Suprapubic skin (tissue), 4 donors: ENCODE measurements at places on chromosomes 7 and 10.

DNA sequence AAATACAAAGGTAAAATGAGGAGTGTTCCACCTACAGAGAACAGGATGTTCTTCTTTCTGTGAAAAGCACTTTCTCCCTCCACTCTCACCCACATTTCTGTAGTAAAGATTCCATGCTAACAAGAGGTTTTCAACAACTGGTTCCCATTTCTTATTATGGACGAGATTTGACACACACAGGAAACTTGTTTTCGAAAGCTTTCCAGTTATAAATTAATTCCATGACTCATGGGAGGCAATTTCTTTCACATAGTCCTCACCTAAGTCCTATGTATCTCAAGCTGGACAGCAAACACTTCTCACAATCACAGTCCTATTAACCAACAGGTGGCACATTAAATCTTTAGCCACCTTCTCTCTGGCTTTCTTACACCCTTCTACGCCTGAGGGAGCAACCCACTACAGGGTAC is 24.5 kb downstream of the RAPGEF5 start:
- DNase-seq = no peak

GRCh38 chr7:101390901-101391301 is 28.2 kb downstream of the COL26A1 start:
- no peak for DNase-seq

DNA sequence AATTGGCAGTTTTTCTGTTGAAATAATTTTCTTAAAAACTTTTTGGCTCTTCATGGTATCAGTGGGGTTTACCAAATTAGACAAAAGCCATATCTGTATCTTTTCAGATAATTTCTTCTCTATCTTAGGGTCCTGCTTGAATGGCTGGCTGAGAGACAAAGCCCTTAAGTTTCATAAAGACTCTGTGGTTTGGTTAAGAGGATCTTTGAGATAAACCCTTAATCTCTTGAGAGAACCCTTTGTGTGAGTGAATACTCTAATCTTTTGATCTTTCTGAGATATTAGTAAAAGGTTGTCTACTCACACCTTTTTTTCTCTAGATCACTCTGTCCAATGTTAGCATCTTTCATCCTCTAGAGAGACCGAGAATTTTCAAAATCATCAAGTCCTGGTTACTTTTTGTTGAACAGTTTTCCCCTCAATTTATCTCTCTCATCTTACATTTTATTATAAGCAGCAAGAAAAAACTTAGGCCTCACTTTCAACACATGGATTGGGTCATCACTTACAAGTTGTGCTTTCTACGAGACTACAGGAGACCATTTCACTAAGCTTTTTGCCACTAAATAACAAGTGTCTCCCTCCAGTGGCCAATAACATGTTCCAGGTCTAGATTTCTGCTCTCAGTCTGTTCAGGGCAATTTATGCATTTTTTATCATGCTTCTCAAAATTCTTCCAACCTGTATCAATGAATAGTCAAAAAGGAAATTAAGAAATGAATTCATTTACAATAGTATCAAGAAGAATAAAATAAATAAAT is 28.4 kb downstream of the DNAJC9 start:
- DNase-seq = no peak

- DNase-seq = no peak
Measured at GRCh38 chr10:24703700-24704099, 20.0 kb downstream of the ARHGAP21 start.

- DNase-seq = no peak
Measured at GRCh38 chr10:107104026-107104652, 60.4 kb downstream of the SORCS1 start.

DNA sequence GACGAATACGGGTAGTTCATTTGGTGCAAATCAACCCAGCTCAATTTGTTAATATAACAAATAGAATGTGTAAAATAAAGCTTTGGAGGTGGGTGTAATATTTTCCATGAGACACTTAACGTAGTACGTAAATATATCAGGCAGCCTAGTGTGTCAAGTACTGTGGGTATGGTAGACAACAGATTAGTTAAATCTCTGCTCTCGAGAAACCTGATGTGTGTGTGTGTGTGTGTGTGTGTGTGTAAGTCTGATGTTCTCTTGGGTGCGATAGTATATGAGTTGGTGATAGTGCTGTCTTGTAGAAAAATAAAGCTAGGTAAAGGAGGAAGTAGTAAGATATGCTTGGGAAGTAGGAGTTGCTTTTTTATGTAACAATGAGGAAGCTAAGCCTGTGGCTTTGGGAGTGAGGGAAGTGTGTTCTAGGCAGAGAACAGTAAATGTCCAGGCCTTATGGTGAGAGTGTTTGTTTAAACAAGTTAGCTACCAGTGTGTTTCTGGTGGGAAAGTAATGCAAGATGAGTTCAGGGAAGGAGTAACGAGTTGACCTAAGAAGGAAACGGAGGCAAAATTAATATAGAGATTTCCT is 26.1 kb downstream of the WAC start:
- DNase-seq = no peak

DNA sequence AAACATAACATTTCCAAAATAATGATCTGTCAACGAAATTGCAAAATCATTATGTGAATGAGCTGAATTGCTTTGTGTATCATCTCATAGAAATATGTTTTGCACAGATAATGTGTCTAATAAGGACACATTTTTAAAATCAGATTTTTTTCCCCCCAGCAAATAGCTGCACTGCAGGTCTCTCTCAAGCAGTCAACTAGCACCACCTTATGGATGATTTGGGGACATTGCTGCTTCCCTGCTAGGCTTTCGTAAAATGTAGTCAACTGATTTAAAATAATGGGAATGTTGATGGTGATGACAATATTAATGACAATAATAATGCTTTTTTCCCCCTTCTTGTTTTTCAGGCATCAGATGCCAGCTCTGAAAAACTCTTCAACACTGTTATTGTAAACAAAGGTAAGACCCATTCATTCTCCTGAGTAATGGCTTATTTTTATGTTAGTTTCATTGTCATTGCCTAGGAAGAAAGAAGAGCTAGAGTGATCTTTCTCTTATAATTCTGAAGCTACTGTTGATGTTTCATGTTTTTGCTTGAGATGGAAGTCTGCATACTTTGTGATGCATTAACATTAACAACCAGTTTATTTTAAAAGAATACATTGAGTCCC is 433.6 kb upstream of the GALNT17 start:
- no peak for DNase-seq

DNA sequence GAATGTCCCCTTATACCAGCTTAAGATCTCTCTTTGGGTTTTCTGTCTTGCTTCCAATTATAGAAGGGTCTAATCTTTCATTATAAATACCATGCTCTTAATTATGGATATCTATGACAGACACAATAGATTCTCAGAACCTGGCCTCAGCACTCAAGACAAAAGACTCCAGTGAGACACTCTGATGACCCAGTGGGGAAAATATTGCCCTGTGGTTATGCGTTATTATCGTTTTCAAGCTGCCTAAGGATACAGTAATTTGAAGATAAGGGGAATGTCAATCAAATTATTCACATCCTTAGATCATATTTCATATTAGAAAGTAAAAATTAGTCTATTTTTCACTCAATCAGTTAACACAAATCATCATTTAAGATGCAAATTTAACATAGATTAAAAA is 748.8 kb downstream of the XPNPEP1 start:
- DNase-seq = no peak

- no peak for DNase-seq
Measured at GRCh38 chr10:103885617-103886016, 30.2 kb upstream of the SH3PXD2A start.

GRCh38 chr10:25786161-25786560 is 147.9 kb upstream of the MYO3A start:
- DNase-seq = no peak

DNA sequence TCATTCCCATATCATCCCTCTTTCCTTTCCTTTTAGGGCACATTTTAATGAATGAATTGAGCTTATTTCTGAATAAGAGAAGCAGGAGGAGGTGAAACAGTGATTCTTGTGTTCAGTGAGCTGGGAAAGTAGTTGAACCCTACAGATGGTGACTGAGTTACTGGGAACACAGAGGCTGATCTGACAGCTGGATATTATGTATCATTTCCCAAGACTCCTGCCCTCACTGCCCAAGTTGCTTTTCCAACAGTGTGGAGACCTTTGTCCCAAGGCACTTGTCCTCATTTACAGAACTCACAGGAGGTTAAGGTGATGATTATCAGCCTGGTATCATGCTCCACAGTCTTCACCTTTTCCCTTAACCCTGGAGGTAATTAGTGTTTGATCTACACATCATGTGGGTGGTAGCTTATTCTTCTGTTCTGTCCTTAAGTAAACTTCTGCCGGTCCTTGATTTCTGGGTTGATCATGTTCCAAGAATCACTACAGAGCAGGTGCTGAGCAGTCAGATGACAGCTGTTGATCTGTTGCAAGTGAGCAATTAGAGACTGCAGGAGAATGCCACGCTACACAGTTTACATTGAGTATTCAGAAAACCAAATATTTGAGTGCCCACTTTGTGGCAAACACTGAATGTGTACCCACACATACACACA is 2.6 kb downstream of the PRLHR start:
- no peak for DNase-seq

GRCh38 chr10:103765981-103766380 is 89.4 kb downstream of the SH3PXD2A start:
- no peak for DNase-seq

GRCh38 chr10:78594559-78595268 is 474.1 kb upstream of the ZMIZ1 start:
- DNase-seq = no peak

DNA sequence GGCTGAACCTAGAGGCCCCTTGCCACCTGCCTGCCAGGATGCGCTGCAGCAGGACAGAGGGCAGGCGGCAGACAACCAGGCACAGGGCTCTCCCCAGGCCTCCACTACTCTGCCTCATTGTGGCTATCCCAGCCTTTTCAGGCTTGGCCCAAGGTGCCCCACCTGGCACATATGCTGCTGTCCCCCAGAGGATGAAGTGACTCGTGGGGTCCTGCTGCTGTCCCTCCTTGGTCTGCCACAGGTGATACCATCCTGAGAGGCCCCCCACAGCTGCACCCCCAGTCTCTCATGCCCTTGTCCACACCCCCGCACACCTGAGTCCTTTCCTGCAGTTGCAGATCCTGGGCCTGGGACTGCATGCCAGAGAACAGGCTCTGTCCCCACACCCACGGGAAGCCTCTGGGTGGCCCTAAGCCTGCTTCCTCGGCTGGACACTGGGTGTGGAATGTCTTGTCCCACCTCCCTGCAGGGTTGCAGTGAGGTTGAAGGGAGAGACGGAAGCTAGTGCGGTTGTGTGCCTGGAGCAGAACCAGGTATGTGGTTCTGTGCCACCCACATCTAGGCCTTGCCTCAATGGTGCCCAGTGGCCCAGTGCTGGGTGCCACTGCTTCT is 55.3 kb downstream of the RASGEF1A start:
- peak; percentile 75 for DNase-seq

DNA sequence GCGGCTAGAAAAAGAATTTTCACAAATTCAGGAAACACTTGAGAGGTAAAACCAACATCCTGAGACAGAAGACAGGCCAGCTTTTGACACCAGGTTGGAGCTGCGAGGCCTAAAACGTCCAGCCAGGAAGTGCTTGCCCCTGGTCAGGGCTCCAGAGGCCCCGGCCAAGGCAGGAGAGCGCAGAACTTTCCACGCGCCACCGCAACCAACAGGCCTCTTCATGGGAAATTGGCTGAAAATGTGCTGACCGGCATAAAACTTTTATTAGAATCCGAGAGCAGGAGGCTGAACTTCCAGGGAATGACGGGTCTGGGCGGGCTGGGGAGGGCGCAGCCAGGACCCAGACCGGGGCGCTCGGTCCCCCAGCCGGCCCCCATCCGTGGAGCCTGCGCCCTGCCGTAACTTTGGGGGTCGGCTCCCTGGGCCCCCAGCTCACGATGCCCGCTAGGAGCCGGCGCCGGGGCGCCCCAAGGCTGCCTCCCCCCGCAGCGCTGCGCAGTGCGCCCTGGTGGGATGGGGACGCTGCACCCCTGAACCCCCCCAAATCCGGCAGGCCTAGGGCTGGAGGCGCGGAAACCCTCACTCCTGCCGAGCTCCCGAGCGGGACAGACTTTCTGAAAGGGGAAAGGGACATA is 414.0 kb upstream of the MKI67 start:
- DNase-seq = no peak

GRCh38 chr10:104085801-104086400 is at the start of gene COL17A1:
TSS of gene COL17A1 (minus strand) at chr10:104085880. CDS start at chr10:104080673, 5,207 bp downstream.
- DNase-seq = no peak

- DNase-seq = no peak
Measured at GRCh38 chr10:113576852-113577251, 24.0 kb downstream of the HABP2 start.

DNA sequence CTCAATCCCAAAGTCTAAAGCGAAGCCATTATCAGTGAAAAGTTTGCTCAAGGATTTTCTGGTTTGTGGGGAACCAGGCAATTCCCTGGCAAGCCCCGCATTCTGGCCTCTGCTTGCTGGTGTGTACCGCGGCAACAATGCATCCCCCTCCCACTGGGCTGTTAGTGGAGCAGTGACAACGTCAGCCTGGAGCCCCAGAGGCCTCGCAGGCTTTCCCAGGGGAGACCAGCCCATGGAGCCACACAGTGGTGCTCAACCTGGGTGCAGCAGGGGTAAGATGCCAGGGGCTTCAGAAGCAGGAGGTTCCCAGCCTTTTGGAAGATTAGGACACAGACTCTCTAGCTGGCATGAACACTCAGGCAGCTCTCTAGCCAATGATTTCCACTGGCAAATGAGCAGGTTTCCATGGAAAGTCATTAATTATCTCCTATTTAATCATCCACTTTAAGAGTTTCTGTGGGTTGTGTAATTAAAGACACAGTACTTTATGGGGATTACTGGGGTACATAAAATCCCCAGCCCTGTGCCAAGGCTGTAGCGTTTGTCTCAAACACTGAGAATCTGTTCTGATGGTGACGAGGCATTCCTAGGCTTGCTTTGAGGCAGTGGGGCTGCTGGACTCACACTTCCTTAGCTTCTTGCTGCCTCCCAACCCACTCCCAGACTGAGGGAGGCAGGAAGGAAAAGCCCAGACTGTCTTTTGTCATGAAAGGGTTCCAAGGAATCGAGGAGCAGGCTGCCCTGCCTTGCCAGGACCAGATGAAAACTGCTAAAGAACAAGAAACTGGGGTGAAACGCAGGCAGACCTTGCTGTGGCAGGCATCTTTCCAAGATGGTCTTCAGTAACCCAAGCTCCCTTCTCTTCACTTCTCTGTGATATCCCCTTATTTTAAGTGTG is 411.9 kb upstream of the SHH start:
- DNase-seq = no peak

GRCh38 chr10:74988832-74989561 is 122.5 kb upstream of the SAMD8 start:
- no peak for DNase-seq

DNA sequence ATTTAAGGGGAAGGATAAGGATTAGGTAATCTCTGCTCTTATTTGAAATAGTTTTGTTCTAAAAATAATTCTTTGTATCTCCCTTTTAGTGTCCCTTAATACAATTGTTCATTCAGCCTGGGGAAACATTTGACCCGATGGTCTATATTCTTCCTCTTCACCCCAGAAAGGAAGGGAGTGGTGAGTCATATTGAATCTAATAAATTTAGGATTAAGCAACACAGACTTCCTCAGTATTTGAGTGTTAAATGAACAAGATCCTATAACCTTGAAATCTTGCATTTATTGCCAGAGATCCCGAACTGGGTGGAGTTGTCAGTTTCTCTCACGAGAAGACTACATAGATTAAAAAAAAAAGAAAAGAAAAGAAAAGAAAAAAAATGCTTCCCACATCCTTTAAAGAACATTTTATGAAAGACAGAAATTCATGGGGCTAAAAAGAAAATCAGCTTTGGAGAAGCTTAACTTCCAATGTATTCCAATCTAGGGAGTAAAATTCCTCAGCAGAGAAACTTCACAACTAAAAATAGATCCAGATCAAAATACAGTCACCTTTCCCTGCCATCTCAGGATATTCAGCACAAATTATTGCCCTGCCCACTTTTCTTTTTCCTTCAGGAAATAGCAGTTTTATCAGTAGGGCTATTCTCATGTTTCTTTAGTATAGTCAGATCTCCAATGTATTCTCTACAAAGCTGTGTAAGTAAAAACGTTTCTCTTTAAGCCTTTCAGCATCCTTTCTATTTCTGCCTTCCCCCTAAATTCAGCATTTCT is 82.2 kb downstream of the SEMA3D start:
- no peak for DNase-seq
